ENCODE measurements at places on chromosomes 5 and 9. TPM values are rescaled to one million over a fixed set of nuclear protein-coding genes. Genes with fewer than 3 reads are reported as not detected.

PCDHA13 gene
- total RNA-seq, result 0.06 TPM

OR1B1 gene
- total RNA-seq, result not detected

FAM53C gene
- total RNA-seq, result 21.5 TPM

NEURL1B gene
- 8.5 TPM for total RNA-seq

AQP3 gene
- total RNA-seq, result 22.7 TPM

GPRIN1 gene
- 7.3 TPM for total RNA-seq

CTXN3 gene
- total RNA-seq, result not detected

ELP1 gene
- total RNA-seq, result 19.1 TPM

SLC6A3 gene
- 0.97 TPM for total RNA-seq

HSPB3 gene
- total RNA-seq, result not detected

ASPN gene
- total RNA-seq, result not detected

RIGI gene
- total RNA-seq, result 2.4 TPM

MYOT gene
- total RNA-seq, result not detected

FBP1 gene
- not detected for total RNA-seq

SPATA31A6 gene
- not detected for total RNA-seq

ADAMTS19 gene
- not detected for total RNA-seq

IFNB1 gene
- not detected for total RNA-seq

SLC34A3 gene
- total RNA-seq, result 0.07 TPM

STPG3 gene
- total RNA-seq, result not detected

CDHR2 gene
- 0.12 TPM for total RNA-seq

FBXW11 gene
- total RNA-seq, result 36.7 TPM

BTNL3 gene
- total RNA-seq, result not detected

KCNV2 gene
- not detected for total RNA-seq

TMEFF1 gene
- total RNA-seq, result 1.2 TPM

CCDC192 gene
- total RNA-seq, result not detected

F12 gene
- total RNA-seq, result 22.1 TPM

SLC27A6 gene
- total RNA-seq, result not detected

FCN2 gene
- not detected for total RNA-seq

TSSK1B gene
- total RNA-seq, result not detected

NDUFA8 gene
- total RNA-seq, result 105 TPM

MAPKAP1 gene
- 76.4 TPM for total RNA-seq

MVB12B gene
- total RNA-seq, result 7.8 TPM

ENTPD8 gene
- total RNA-seq, result 0.24 TPM

ZDHHC21 gene
- total RNA-seq, result 2.8 TPM

TTC23L gene
- 0.21 TPM for total RNA-seq

ANXA2R gene
- 3.7 TPM for total RNA-seq

CA9 gene
- 4.3 TPM for total RNA-seq

SH3RF2 gene
- 2.4 TPM for total RNA-seq

CER1 gene
- not detected for total RNA-seq

AK8 gene
- total RNA-seq, result 1.3 TPM

RPP25L gene
- 46.7 TPM for total RNA-seq

IPO11 gene
- total RNA-seq, result 15.8 TPM

DNAH5 gene
- 2.2 TPM for total RNA-seq

MTRR gene
- total RNA-seq, result 31.8 TPM

LHX3 gene
- 0.10 TPM for total RNA-seq
